Stimulated activated CD4-positive, alpha-beta T cell treated with anti-CD3 and anti-CD28 coated beads, Interleukin-15, amount 100 ng/mL, for 48 hours (primary cell): ENCODE measurements at places on chromosomes 1 and 21.
A peak's percentile ranks its signal among the peaks of the same experiment; 100 is the strongest.

- DNase-seq: no peak
Measured at GRCh38 chr1:234619071-234619480, 9.1 kb upstream of the IRF2BP2 start.

DNA sequence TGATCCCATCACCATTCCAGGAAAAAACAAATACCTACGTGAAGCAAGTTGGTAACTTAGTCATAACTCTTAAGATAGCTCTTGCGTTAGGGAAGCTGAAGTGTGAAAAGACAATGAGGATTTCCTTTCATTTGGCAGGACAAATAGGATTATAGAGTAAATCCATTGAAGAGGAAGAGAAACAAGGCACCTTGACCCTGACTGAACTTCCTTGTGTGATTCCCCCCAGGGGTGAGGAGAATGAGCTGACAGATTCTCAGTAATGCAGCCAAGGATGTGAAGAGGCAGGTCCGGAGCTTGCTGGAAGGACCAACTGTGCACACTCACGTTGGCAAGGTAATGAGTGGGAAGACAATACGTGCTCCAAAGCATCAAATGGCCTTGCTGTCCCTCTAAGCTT lies 55.0 kb upstream of the HMCN1 start:
- DNase-seq: no peak

DNA sequence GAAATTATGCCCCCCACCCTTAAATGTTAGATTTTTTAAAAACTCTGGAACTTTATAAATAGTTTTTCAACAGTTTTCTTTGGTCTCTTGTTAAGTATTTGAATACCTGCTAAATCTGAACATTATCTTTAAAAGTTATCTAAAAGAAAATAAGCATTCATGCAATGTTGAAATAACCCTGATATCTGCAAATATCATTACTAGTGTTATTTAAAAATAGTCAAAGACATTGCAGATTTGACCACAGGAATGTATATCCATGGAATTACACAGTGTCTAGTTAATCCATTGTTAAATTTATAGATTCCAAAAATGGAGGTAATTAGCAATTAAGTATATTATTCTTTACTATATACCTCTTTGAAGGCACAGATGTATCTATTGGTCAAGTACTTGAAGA lies 42.0 kb downstream of the PRRX1 start:
- DNase-seq: no peak

DNA sequence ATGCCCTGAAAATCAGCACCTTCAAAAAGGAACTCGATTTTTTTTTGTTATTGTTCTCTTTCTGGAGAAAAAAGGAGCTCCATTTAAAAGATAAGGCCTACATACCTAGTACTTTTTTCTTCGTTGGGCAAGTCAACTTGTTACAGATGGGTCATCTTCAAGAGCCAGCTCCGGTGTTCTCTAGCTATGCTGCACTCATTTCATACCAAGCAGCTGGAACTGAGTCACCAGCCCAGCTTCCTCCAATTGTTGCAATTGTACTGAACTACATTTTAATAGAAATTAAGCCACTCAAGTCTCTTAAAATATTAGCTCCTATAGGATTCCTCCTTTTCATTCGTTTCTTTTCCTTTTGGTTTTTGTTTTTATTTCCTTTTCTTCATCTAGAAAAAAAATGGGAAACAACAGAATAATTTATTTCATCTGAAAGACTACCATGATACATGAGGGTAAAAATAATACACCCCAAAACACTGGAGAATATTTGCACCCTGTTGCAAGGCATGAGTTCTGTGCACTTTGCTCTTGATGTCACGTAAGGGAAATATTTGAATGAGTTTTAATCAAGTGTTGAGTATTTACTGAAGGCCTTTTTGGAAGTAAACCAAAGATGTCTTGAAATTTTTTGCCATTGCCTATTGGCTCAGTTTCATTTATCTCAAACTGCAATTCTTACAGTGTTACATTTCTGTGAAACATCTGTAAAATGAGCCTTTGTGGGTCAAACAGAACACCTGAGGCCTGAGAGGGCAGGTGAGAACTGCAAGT lies 60.5 kb downstream of the CLIC4 start:
- DNase-seq: no peak

GRCh38 chr1:175265091-175265490 lies 72.5 kb upstream of the KIAA0040 start:
- no peak for DNase-seq

DNA sequence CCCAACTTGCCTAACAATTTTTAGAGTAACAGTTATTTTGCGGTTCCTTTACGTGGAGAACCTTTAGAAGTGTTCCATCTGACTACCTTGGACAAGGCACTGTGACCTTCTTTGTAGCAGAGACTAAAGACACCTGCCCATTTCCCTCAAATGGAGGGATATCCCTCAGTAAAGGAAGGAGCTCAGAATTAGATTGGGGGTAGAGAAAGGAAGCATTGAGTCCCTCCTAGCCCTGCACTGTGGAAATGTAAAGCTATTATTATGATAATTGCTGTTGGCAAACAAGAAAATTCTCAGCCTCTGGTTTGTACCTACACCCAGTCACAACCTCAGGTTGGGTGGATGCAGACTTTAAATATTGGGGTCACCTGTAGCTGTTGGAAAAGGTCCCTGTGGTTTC lies 72.6 kb upstream of the MACF1 start:
- no peak for DNase-seq

- peak; percentile 47 for DNase-seq
Measured at GRCh38 chr21:46559291-46559983, 45.4 kb downstream of the S100B start.

GRCh38 chr1:230753586-230754251 lies 6.5 kb downstream of the CAPN9 start:
- no peak for DNase-seq

DNA sequence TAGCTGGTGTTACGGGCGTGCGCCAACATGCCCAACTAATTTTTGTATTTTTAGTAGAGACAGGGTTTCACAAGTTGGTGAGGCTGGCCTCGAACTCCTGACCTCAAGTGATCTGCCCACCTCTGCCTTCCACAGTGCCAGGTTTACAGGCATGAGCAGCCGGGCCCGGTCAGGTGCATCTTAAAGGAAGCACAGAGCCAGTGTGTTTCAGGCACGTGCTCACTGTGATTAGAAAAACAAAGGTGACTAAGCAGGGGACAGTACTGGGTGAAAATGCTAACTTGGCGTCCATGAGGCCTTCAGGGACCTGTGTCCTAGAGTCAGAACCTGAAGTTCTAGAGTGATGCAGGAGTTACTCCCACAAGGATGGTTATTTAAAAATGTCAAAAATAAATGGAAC lies 60.0 kb upstream of the GJA8 start:
- no peak for DNase-seq

DNA sequence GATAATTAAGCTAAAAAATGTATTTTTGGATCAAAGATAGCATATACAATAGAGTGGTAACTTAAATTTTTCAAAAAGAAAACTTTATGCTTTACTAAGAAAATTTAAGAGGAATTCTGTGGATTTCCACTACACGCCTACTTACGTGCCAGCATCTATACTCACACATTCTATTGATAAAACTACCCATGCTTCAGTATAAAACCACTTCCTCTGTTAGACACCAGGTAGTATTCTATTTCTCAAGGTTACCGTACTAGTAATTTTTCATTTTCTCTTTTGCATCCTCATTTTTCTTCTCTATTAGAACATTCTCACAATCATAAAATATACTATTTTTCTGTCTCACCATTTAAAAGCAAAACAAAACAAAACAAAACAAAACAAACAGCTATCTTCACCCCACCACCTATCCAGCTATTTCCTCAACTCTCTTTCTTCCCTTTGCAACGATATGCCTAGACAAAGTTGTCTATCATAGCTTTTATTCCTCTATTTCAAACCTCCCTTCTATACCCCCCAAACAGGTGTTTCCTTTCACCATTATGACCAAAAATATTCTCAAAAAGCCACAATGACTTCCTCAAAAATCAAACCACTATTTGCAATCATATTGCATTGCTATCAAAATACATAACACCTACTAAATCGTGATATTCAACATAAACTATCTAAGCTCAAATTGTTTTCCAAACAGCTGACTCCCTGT lies 1652.0 kb downstream of the MRPL39 start:
- no peak for DNase-seq

DNA sequence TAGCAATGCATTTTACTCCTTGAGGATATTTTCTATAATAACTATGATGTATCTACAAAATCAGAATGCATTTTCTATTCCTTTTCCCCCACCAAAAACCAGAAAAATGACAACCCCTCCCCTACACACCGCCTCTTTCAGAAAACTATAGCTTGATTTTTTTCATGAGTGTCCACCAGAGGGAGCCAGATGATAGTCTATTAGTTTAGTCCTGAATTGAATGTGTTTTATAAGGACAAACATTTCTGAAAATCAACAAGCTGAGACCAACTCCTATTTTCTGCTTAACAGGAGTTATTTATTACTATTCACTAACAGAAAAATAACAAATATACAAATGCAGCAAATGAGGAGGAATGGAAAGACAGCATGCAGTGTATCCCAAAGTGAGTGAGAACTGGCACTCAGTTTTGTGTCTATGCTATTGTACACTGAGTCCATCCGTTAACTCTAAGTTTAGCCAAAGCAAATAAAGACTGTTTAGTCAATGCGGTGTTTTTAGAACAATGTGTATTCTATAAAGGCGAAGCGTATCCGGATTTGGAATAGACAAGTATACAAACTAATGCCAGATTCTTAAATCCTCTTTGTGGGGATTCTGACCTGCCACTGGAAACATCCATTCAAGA lies 182.6 kb downstream of the VAV3 start:
- DNase-seq: no peak

DNA sequence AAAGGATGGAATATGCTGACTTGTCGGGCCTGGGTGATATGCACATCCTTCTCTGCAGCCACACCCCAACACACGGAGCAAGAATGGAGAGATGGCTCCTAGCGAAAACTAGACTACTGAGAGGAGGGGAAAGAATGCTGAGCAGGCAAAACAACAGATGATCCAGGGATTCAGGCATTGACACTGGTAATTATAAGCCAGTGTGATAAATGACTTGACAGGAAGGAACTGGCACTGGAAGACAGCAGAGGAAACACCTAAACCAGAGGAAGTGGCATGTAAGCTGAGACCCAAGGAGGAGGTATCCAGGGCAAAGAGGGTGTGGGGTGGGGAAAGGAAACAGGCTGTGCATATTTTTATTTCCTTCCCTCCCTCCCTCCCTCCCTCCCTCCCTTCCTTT lies 31.7 kb upstream of the KHDRBS1 start:
- no peak for DNase-seq

GRCh38 chr1:20508411-20508771 lies 440 bp upstream of the MUL1 start:
- no peak for DNase-seq

GRCh38 chr1:234997896-234998741 lies 130.5 kb downstream of the TOMM20 start:
- DNase-seq: no peak

DNA sequence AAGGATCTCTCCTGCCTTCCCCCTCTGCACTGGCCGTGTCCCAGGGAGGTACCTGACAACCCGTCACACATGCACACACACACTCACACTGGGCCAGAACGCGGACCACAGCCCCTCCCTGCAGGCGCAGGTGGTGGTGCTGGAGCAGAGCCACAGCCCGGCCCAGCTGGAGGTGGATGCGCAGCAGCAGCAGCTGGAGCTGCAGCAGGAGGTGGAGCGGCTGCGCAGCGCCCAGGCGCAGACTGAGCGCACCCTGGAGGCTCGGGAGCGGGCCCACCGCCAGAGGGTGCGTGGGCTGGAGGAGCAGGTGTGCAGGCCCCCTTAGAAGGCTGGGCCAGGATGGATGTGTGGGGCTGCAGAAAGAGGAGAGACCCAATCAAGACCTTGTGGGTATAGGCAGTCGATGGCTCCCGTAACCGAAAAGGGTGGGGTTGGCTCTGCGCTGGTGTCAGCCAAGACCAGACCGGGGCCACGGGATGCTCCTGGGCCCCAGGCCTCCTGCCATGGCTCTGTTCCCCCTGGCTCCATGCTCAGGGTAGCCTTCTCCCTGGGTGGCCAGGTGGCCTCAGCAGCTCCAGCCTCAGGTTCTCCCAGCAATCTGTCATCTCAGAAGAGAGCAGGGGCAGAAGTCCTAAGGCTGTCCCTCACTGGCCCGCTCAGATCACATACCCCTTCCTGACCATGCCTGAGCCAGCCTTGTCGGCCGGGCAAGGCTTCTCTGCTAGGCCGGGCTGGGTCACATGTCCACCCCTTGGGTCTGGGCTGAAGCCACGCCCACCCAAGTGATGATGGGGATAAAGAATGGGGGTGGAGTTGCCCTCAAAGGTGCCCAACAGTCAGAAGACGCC lies 8.9 kb downstream of the MFAP2 start:
- DNase-seq: no peak
